ENCODE measurements at places on chromosomes 7 and 10. TPM values are rescaled to one million over a fixed set of nuclear protein-coding genes. Genes with fewer than 3 reads are reported as not detected.

The KIN gene
- 10.6 TPM for total RNA-seq

The STOX1 gene
- 8.1 TPM for total RNA-seq

The CYP3A7 gene
- not detected for total RNA-seq

The SORBS1 gene
- 854 TPM for total RNA-seq

The PNLIPRP2 gene
- total RNA-seq: 1.1 TPM

The SAMD9 gene
- total RNA-seq: 7.7 TPM

The IDI2 gene
- total RNA-seq: not detected

The MOGAT3 gene
- not detected for total RNA-seq

The CDH23 gene
- 9.7 TPM for total RNA-seq

The ABI1 gene
- total RNA-seq: 42.6 TPM

The C1QL3 gene
- total RNA-seq: not detected

The PLAC9 gene
- total RNA-seq: 94.2 TPM

The ANTXRL gene
- total RNA-seq: not detected

The LSM5 gene
- 22.5 TPM for total RNA-seq

The CHST3 gene
- total RNA-seq: 80.3 TPM

The MRPS33 gene
- 41.9 TPM for total RNA-seq

The NKX2-3 gene
- total RNA-seq: 2.8 TPM

The MACC1 gene
- total RNA-seq: 7.4 TPM

The IL6 gene
- total RNA-seq: 385 TPM

The OR2A42 gene
- total RNA-seq: not detected

The ADRB1 gene
- 14.1 TPM for total RNA-seq

The C10orf105 gene
- total RNA-seq: 0.22 TPM
